Regular cardiac myocyte (primary cell): ENCODE measurements at places on chromosomes 7 and 10. TPM values are rescaled to one million over a fixed set of nuclear protein-coding genes. Genes with fewer than 3 reads are reported as not detected.

PDGFA gene
- 45.4 and 90.9 TPM in 2 replicates for total RNA-seq

ACSL5 gene
- total RNA-seq: 0.96 and 2.3 TPM in 2 replicates

C1QL3 gene
- total RNA-seq: not detected in 2 replicates

FHIP2A gene
- 30.9 and 41.2 TPM in 2 replicates for total RNA-seq

VKORC1L1 gene
- 16.1 and 21.7 TPM in 2 replicates for total RNA-seq

FAM25G gene
- total RNA-seq: not detected in 2 replicates

PITX3 gene
- under 0.01 TPM in 2 replicates for total RNA-seq

LRIT1 gene
- not detected in 2 replicates for total RNA-seq

ELFN1 gene
- 0.38 and 0.56 TPM in 2 replicates for total RNA-seq

PTPRN2 gene
- 0.77 and 1.7 TPM in 2 replicates for total RNA-seq

RBM20 gene
- 0.19 and 0.85 TPM in 2 replicates for total RNA-seq

TMEM196 gene
- total RNA-seq: under 0.01 TPM in 1 of 2 replicates, not detected in the other
